ENCODE measurements at places on chromosomes 7 and 10. TPM values are rescaled to one million over a fixed set of nuclear protein-coding genes. Genes with fewer than 3 reads are reported as not detected.

Gene TLX1
- total RNA-seq = 0.24 TPM

Gene MEOX2
- 0.80 TPM for total RNA-seq

Gene CHST15
- 4.1 TPM for total RNA-seq

Gene SPDYE16
- total RNA-seq = 0.03 TPM

Gene SCD
- total RNA-seq = 622 TPM

Gene COL17A1
- 7.5 TPM for total RNA-seq

Gene SLC26A5
- total RNA-seq = 0.08 TPM

Gene TEX36
- not detected for total RNA-seq

Gene IRF5
- 0.44 TPM for total RNA-seq

Gene FAM25C
- total RNA-seq = not detected

Gene KCNMA1
- total RNA-seq = 42.6 TPM

Gene SLC35B4
- 12.8 TPM for total RNA-seq

Gene PPIF
- total RNA-seq = 64.3 TPM

Gene PDZD7
- 6.0 TPM for total RNA-seq

All from hepatocyte (in vitro differentiated cells).